Stimulated activated CD4-positive, alpha-beta T cell treated with anti-CD3 and anti-CD28 coated beads, Interleukin-1b, Interleukin-23, amount 100 ng/mL, for 1 hour (primary cell): ENCODE measurements at places on chromosomes 12 and 14.

DNA sequence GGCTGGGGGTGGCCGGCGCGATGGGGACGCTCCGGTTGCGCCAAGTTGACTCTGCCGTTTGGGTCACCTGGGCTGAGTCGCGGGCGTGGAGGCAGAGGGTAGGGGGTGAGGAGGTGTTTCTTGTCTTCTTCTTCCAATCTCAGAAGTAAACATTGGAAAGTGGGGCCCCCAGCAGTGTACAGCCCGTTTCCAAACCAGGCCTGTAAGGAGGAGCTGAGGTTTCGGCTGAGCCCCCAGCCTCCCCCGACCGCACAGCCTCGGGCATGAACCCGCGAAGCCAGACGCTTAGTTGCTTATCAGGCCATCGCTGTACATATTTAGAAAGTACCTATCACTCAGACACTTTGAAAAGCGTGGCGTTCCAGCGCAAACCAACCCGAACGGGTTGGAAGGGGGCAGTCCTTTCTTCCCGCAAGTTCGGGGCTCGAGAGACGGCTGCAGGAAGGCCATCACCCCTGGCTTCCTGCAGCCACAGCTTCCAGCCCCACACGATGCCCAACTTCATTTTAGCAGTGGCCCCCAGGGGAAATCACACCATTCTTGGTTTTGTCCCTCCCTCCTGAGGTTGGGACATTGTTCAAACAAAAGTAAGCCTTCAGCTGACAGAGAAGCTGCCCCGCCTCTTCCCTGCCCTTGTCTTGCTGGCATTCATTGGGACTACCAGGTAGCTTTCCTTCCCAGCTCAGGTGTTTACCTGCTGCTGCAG lies 164.1 kb downstream of the ZFP36L1 start:
- DNase-seq: no peak

DNA sequence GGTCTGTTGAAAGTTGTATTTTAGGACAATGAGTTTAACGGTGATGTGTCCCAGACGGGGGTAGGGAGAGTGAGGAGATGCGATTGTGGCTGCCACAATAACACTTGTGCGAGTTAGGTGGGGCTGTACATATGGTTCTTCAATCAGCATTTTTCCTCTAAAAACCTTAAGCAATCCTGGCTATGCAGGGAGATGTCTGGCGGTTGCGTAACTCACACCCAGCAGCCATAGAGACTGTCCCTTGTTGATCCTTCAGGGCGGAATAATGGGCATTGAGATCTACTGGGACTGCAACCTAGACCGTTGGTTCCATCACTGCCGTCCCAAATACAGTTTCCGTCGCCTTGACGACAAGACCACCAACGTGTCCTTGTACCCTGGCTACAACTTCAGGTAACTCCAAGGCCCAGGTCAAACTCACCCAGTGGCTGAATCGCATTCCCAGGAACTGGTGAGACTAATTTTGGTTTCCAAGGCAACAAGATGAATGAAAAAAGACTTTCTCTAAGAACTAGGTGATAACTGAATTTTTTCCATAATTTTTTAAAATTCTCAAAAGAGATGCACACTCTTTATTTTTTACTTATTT lies 34.6 kb downstream of the P2RX7 start:
- no peak for DNase-seq

DNA sequence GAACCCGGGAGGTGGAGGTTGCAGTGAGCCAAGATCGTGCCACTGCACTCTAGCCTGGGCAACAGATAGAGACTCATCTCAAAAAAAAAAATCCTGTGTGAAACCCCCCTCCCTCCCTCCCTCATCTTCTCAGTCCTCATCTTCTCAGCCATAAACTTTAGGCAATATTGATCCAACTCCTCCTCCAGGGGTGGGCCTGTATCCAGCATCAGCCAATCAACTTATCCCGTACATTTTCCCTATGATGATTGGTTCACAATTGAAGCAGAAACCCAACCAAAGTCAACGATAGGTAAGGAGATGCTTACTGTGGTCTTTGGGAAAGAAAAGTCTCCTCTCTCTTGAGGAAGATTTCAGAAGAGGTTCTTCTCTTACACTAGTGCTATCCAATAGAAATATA lies 33.5 kb upstream of the CIT start:
- DNase-seq: no peak

GRCh38 chr12:110345963-110346362 lies 57.5 kb downstream of the ANAPC7 start:
- DNase-seq: no peak

DNA sequence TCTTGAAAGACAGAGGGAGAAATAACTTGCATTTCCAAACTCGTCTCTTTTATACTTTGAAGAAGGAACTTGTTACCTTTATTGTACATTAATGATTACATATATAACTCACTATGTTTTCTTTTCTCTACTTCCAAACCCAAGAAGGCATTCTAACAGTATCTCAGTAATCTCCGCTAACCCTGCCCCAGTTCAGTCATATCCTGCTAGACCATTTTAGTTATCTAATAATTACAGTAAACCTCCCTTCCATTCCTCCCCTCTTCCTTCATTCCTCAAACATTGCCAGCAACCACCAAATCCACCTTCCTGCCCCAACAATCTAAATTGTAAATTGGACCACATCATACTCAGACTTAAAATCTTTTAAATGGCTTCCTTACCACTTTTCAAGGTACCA lies 30.6 kb downstream of the STK38L start:
- DNase-seq: no peak

- DNase-seq: no peak
These were observed 410.7 kb upstream of the RGS6 start for GRCh38 chr14:71521238-71522135.

- no peak for DNase-seq
These were observed 397.6 kb downstream of the BCAT1 start for GRCh38 chr12:24551163-24551786.

DNA sequence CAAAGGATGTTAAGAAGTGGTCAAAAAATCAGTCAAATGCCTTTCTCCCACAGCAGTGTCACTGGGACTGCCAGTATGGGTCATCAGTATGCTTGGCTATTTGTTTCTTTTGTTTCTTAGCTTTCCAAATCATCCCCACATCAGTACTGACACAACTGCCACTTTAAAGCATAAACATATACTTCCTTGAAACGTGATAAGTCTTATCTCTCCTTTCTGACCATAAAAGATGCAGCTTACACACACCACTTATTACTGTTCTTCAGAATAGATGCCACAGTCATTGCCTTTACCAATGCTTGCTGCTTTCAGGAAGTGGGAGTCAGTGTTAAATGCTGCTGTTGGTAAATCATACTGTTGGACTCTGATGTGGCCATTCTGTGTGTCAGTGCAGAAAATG lies 18.6 kb upstream of the GARIN2 start:
- no peak for DNase-seq

DNA sequence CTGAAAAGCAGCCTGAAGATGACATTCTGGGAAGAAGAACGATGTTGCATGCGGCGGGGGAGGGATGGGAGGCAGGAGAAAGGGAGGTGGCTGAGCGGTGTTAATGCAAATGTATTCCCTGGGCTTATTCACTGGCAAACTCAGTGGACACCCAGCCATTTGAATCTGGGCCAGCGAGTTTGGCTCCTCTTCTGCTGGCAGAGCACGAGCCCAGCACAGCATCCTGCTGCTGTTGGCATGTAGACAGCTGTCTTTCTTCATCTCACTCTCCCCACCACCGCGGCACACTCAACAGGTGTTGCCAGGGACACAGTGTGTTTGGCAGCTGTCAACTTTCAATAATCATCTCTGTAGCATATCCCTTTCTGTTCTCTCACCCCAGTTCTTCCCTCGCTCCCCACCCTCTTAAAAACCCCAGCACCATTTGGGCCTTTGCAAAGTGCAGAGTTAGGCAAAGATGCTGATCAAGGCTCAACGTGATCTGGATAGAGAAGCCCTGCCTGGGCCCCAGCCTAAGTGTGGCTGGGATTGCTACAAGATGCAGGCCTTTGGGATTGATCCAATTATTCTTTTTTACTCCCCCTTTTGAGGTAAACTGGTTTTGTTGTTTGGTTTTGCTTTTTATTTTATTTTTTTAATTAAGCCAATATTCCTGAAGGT lies 131.9 kb downstream of the EXOC5 start:
- DNase-seq: no peak

DNA sequence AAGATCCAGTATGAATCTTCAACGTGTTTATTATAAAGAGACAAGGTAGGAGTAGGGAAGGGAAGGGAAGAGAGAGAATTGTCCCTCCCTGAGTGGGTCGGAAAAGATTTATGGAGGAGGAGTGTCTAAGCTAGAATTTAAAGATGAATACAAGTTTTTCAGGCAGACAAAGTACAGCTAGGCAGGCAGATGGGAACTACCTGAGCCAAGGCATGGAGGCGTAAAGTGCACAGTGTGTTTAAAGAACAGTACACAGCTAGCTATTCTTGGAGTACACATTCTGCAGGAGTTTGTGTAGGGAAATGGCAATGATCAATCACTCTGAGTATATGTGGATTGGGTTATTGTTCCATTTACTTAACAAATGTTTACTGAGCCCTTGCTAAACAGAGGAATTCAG lies 20.1 kb downstream of the PLEKHG7 start:
- DNase-seq: no peak

- no peak for DNase-seq
These were observed 10.8 kb downstream of the ZCRB1 start for GRCh38 chr12:42315108-42315507.

DNA sequence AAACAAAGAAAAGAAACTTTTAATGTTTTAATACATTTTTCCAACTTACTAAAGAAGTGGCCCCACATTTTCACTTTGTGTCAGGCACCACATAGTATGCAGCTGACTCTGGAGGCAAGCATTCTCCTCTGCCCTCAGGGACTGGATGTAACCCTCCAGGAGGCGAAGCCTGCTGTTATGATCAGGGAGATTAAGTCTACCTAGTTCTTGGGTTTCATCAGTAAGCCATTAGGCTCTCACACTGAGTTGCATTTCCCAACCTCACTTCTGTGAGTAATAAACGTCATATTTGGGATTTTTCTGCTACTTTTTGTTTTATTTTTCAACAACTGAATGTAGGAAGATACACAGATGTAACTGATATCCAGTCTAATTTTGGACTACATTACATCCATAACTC lies 101.2 kb upstream of the LRFN5 start:
- no peak for DNase-seq

GRCh38 chr12:58919231-58920101 lies 838 bp downstream of the LRIG3 start:
- no peak for DNase-seq

DNA sequence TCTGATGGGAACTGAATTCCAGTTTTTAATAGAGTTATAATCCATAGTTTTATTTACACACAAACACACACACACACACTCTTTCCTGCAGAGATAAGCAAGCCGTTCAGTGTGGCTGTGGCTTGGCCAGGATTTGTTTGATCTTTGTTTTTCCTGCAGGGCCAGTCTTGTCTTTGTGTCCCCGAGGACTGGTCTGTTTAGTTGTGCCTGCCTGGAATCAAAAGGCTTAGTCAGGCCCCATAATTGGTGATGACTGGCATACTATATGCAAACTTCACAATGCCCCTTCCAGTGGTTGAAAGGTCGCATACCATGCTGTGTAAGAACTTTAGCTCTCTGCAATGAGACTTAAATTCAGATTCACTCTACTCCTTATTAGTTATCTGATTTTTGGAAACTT lies 26.0 kb downstream of the WBP11 start:
- DNase-seq: no peak

DNA sequence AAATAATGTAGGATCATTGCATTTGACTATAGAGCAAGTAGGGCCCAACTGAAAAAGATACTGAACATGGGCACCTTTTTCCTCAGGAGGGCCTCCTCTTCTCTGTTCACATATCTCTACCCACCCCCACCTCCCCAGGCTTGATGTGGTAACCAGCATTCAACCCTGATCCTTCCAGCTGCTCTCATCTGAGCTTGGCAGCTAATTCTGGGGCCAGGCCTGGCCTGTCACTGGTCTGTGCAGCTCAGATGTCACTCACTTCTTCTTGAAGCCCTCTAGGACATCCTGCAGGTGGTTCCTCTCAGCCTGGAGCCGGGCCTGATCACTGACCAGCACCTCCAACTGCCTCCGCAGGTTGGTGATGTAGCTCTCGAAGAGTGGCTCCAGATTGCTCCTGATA lies 2.1 kb downstream of the KRT84 start:
- DNase-seq: no peak

DNA sequence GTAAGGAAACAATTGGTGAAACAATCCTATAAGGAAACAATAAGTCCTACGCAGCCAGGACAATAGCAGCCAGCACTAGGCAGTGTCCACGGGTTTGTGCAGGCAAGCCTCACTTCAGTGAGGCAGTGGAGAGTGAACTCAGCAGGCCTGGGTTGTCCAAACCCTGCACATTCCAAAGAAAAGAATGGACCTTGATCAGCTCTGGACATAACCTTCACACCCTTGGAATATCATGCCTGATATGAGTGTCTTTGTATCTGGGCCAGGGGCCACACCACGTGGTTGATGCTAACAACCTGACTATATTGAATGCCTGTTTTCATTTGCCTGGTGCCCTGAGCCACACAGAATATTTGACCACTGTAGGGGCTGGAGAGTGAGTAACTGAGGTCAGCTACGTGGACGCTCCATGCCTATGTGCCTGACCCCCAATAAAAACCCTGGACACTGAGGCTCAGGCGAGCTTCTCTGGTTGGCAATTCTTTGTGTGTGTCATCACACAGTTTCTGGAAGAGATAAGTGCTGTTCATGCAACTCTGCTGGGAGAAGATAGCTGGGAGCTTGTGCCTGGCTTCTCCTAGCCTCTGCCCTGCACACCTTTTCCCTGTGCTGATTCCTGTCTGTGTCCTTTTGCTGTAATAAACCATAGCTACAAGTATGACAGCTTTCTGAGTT lies 81.4 kb upstream of the NCOR2 start:
- DNase-seq: no peak
